ENCODE measurements at places on chromosomes 5 and 9.

DNA sequence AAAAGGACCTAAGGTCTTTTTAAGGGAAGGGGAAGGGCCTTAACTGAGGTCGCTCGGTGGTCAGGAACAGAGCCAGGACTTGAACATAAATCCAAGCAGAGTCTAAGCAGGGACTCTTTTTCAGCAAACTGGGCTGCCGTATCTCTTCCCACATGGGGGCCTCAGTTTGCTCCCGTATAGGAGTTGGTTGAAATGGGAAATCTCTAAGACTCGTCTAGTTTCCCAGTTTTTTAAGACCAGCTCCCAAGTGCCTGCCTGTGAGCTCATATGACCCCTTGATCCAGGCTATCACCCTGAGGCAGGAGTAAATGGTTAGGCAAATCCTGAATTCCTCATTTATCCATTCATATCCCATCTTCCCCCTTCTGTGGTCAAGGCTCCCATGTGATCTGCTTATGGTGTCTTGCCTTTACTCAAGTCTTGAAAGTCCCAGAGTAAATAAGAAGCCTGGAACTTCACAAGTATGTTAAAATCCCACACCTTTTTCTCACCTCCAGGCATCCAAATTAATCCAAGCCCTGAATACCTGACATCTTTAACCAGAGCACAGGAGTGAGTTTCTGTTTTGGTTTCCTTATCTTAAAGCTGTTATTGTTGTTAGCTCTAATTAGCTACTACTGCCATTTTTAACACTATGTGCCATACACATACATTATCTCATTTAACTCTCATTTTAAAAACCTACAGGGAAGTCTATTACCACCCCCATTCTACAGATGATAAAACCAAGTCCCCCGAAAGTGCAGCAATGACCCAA lies 3.0 kb downstream of the ARSI start:
- peak; percentile 34 for DNase-seq

DNA sequence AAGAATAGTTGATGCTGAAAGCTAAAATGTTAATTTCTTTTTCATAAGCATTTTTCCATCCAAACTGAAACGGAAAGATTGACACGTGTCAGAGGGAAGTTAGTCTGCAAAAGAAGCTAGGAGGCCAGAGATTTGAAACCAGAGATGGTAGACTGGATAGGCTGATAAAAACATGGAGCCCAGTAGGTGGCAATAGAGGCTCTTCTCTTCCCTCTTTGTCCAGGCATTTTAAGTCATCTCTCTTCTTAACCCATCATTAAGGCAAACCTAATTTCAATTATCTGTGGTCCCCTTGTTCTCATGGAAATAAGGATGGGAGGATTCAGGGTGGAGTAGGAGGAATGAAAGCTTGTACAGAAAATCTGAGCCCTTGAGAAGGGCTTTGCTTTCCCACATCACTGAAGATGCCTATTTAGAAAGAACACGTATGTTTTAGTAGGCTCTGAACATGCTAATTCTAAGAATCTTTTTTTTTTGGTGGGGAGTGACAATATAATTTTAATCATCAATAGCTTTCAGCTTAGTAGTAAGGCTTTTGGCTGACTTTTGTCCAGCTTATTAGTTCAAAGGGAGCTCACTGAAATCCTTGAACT lies 66.6 kb downstream of the ZNF474 start:
- DNase-seq, result peak; percentile 62

DNA sequence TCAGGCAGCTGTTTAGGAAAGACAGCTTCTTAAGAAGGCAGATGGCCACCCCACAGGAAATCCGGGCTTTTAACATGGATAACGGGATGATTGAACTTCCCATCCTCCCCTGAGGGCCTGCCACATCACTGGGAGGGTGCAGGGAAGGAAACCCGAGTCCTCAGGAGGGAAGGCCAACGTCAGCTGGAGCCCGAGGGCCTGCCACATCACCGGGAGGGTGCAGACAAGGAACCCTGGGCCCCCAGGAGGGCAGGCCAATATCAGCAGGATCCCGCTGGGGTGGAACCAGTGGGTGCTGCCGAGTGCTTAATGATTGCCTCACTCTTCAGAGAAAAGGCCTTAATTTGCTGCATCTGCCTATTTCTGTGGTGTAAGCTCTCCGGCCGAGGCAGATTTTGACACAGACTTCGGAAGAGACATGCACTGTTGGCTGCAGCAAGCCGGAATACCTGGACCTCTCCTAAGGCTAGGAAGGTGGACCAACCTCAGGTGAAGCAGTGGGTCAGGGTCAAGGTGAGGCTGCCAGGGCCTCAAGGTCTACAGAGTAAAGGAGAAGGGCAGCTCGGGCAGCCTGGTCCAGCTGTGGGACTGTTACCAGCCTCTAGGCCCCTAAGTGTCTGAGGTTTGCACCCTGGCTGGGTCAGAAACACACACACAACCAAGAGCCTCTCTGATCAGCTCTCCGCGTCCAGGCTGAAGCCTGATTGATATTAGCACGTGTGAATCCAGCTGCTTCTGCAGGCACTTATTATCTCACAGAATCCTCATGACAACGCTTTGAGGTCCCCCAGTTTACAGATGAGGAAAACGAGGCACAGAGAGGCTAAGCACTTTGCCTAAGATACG lies 14.8 kb upstream of the COL5A1 start:
- DNase-seq, result no peak

DNA sequence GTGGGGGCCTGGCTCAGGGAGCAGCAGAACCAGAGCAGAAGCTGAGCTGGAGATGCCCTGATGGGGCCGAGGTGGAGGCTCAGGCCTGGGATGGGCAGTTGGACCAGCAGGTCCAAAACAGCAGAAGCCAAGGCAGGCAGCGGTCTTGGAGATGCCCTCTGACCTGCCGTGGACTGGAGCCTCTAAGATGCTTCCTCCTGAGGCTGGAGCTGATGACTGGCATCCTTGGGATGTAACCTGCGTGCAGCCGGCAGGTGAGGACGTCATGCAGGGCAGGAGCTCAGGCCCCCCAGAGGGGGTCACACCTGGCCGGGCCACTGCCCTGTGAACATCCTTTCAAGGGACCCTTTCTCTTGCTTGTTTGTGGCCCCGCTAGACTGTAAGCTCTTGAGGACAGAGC lies 162.0 kb downstream of the RGS3 start:
- DNase-seq, result no peak

DNA sequence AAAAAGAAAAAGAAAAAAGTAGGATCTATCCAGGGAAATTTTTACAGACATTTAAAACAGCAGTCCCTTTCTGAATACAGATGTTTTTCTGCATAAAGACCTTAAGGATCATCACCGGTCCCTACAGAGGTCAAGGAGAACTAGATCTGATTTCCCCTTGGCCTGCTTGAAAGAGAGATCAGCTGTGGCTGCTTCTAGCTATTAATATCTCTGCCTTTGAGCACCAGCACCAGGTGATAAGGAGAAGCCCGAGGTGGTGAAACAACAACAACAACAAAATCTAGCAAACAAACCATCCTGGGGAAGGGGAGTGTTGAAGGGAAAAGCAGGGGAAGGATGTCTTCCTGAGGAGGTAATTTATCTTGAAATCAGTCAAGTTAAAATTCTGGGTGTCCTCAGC lies 42.1 kb downstream of the ZNF366 start:
- no peak for DNase-seq

- DNase-seq, result no peak
These were observed 386.9 kb downstream of the RAB3C start for GRCh38 chr5:58969795-58970194.

GRCh38 chr5:172943283-172943841 lies 15.9 kb upstream of the RPL26L1 start:
- DNase-seq, result no peak

DNA sequence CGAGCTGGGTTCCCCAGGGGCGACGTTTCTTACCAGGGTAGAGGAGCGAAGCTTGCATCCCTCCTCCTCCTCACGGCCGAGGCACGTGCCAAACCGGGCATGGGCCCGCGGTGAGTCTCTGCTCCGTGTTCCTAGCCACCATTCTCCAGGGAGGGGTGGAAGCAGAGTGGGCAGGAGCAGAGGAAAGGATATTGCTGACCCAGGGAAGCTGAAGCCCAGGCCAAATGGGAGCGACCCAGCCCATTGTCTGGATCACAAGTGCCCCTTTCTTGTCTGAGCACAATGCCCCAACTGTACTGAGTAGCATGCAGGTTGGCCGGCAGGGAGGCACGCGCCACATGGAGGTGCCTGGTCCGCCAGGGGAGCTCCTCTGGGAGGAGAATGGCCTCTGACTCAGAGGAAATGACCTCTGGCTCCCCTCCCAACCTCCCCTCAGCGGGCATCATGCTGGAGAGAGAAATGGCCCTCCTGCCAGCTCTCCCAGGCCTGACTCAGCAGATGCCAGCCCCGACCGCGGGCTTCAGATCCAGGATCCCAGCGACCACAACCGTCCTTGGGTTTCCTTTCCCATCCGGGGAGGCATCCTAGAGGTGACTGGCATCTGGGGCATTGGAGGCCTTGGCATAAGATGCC lies 1.1 kb downstream of the PRR7 start:
- no peak for DNase-seq

DNA sequence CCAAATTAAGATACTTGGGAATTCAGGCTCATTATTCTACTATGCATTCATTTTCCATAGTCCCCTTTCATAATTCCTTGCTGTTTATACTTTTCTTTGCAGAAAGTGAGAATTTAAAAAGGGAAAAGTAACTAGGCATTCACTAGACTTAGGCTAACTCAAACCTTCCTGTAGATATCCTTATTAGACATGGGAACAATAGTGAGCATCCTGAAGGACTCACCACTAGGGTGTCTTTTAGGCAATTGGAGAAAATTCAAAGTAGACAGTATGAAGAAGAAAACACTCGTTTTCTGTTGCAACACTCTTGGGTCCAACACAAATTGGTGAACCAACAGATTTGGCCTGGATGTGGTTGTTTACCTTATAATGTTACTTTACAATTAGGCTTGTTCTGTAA lies 213.2 kb upstream of the GRIN3A start:
- DNase-seq, result no peak

- peak; percentile 70 for DNase-seq
These were observed 33.3 kb downstream of the NKX2-5 start for GRCh38 chr5:173201636-173202265.

DNA sequence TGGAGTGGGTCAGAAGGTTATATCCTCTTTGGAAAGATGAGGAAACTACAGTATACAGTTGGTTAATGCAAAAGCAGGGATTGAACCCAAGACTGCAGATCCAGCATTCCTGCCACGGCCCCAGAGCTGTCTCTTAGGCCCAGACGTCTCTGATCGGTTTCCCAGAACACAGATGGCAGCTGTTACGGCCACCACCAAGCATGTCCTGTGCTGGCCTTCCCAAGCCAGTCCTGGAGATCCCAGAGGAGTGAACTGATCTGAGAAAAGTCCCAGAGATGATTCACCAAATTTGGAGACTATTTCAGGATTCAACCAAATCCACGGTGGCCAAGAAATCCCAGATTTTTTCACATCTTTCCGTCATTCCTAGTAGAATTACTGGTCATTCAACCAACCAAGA lies 20.1 kb downstream of the TNIP1 start:
- no peak for DNase-seq

All from trophoblast cell (in vitro differentiated cells and primary cell).